HEK293T (cell line): ENCODE measurements at places on chromosomes 7 and 10.

GRCh38 chr7:53531-53930 is 138.8 kb upstream of the FAM20C start:
- DNase-seq = no peak

DNA sequence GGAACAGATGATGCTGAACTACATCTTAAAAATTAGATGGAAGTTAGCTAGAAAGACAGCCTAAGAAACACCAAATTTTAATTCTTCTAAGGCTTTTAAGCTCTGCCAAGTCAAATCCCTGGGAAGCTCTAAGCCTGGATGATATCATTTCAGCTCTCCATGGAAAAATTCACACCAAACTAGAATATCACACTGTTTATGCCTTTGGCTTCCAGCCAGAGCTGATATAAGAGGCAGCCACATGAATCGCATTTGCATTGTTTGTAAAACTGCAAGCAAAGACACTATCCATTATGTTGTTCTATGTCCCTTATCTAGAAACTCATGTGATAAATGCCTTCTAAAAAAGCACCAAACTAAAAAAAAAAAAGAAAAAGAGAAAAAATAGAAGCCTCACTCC is 430.4 kb downstream of the GRID1 start:
- DNase-seq = no peak

DNA sequence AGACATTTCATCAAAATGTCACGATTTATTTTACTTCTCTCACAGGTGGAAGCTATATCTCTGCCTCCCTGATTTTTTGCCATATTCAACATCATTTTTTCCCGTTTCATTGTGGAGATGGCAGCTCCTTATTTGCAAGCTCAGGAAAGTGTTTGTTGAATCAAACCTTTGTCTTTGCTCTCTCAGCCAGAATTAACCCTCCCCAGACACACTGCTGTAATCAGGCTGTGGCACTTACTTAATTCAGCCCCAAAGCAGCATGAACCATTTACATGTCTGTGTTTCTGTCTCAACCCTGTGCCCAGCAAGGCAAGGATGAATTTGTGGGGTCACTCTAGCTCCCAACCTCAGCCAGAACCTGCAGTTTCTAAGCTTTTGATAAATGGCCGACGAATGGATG is 397.2 kb downstream of the TCERG1L start:
- DNase-seq = no peak

DNA sequence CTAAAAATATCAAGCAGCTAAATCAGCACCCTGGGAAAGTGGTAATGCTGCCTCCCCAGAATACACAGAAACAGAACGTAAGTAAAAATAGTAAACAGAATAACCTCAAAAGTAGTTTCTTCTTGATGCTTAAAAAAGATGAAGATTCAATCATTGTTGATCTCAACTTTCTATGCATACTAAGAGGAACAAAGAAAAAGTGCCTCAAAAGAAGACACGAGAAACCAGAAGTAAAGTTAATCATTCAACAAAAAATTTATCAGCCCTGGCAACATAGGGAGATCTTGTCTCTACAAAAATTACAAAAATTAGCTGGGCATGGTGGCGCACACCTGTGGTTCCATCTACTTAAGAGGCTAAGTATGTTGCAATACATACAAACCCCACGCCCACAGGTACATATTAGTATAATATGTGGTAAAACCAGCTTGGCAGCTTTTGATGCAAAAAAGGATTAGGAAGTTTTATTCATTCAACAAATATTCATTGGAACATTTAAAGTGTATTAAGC is 153.7 kb downstream of the NRBF2 start:
- no peak for DNase-seq

DNA sequence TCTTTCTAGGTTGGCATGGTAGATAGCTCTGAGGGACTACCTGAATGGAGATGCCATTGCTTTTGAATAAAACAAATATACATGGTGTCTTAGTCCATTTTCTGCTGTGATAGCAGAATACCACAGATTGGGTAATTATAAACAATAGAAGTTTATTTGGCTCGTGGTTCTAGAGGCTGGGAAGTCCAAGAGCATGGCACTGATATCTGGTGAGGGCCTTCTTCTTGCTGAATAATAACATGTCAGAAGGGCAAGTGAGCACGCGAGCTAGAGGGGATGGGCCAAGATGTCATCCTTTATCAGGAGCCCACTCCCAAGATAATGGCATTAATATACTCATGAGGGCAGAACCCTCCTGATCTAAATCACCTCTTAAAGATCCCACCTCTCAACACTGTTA is 21.9 kb downstream of the SGPL1 start:
- DNase-seq = no peak

DNA sequence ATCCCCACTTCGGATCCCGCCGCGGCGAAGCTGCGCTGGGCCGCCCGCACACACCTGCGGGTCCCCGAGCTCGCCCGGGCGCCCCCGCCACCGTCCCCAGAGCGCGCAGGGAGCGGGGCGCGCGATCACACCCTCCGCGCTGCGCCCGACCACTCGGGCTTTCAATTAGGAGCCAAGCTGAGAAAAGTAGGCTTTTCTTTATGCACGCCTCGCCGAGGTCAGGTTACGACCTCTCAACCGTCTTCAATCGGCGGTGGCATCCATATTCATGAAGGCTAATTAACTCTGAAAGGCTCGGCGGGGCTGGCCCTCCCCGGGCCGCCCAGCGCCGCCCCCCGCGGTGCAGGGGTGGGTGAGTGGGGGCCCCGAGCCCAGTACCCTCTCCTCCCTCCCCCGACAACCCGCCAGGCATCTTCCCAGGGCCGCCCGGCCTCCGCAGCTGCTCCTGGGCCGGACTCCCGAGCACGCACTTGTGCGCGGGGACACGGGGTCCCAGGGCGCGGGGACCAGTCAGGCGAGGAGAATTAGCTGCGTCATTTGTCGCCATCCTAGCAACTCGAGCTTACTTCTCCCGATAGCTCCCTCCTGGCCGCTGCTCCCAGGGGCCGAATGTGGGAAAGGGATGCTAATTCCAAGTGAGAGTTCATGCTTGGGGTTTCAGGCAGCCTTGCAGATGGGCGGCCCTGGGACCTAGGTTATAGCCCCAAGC is 155.5 kb upstream of the LYZL2 start:
- peak; percentile 70 for DNase-seq

DNA sequence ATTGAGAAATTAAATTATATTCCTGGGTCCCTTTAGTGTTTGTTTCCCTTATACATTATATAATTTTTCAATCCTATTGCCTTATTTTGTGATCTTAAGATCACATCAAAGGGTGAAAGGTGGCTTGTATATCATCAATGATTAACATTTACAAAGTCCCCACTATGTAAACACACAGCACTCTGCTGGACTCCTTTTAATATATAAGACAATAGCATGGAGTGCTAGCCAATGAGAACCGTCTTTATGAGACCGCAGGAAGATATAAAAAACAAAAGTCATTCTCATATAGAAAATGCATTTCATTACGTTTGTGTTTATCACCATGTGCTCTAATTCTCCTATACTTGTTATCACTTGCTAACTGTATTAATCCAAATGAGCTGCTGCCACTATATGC is 108.5 kb downstream of the HOXA1 start:
- DNase-seq = no peak

- DNase-seq = no peak
Measured at GRCh38 chr7:54560723-54561122, 18.5 kb downstream of the VSTM2A start.

DNA sequence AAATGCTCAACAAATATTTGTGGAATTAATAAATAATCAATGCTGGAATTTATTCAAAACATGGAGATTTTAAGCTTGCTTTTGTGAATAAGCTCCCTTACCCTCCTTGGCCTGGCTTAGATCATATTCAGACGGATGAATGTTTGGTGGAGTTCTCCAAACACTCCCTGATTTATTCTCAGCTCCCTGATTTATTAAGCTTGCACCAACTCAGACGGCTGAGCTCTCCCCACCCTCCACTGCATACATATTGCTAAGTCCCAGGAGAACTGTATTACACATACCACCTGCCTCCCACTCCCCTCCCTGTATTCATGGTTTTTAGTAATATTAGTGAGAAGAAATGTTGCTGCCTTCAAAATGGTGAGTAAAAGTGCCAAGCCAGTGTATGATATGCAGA is 1057.5 kb downstream of the SORCS3 start:
- no peak for DNase-seq
